ENCODE measurements at places on chromosomes 6 and 20. TPM values are rescaled to one million over a fixed set of nuclear protein-coding genes. Genes with fewer than 3 reads are reported as not detected.

ZNF311 gene
- polyA plus RNA-seq: 2.4 TPM

STMN3 gene
- polyA plus RNA-seq: 13.5 TPM

NEURL2 gene
- 24.5 TPM for polyA plus RNA-seq

CCN6 gene
- 0.28 TPM for polyA plus RNA-seq

MYBL2 gene
- polyA plus RNA-seq: 12.8 TPM

ID4 gene
- 3.2 TPM for polyA plus RNA-seq

SLC35F1 gene
- polyA plus RNA-seq: 1.3 TPM

GNMT gene
- 0.49 TPM for polyA plus RNA-seq

CCDC170 gene
- polyA plus RNA-seq: 1.8 TPM

C6orf58 gene
- polyA plus RNA-seq: 1.0 TPM

PERP gene
- polyA plus RNA-seq: 2.3 TPM

DDO gene
- 0.89 TPM for polyA plus RNA-seq

FOXA2 gene
- polyA plus RNA-seq: not detected

ANGPT4 gene
- 0.18 TPM for polyA plus RNA-seq

AIF1 gene
- polyA plus RNA-seq: 24.6 TPM

HSPA1B gene
- 61.2 TPM for polyA plus RNA-seq

KPNA5 gene
- polyA plus RNA-seq: 12.2 TPM

MYCT1 gene
- 19.5 TPM for polyA plus RNA-seq

TDRD6 gene
- polyA plus RNA-seq: 0.76 TPM

SAMD10 gene
- polyA plus RNA-seq: 4.4 TPM

FNDC11 gene
- 0.13 TPM for polyA plus RNA-seq

HAO1 gene
- not detected for polyA plus RNA-seq

MRPL18 gene
- 69.6 TPM for polyA plus RNA-seq

GABRR1 gene
- 1.1 TPM for polyA plus RNA-seq
